ENCODE measurements at places on chromosomes 3 and 15.

DNA sequence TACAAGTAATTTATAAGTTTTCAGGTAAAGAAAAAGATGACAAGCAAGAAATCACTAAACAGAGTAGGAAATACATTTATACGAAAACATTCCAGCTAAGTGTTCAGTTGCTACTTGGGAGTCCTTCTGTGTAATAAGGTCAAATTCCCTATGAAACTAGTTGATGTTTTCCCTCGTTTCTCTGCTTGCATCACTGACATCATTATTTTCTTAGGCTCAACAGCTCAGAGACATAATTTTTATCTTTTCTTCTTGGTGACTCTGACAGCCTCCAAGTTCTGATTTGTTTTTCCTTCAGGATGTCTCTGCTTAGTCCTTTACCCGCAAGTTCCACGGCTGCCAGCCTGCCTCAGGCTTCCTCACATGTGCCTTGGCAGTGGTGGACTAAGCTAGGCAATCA is 173.6 kb downstream of the P3H2 start:
- DNase-seq = no peak

DNA sequence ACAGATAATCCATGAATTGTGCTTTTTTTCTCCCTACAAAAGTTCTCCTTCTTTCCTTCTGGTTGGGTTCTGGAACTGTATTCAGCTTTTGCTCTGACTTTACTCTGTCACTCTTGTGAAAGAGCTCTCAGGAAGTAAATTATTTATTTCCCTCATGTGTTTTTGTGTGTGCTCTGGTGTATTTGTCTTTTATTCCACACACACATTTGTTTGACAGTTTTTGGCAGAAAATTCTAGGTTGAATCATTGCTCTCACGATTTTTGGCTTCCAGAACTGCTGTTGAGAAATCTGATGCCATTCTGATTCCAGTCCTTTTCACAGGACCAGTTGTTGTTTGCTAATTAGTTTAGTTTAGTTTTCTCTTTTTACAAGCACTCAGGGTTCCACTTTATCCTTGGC is 172.8 kb downstream of the PLCH1 start:
- DNase-seq = no peak

GRCh38 chr15:27928386-27928785 is 170.7 kb downstream of the OCA2 start:
- no peak for DNase-seq

DNA sequence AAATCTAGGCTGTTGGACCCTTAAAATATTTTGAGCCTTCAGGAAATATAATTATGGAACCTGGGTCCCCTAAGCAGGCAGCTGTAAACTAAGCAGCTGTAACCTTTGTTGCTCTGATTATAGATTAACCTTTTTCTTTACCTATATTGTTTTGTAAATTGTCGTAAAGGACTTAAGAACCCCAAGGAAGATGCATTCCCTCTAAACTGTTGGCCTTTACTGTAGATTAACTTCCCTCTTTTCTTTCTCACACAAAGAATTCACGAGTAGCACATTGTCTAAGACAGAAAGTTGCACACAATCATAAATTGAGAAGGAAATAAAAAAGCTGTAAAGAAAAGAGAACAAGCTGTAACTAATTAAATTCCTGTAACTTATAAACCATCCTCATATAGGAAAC is 877.3 kb downstream of the ROBO2 start:
- DNase-seq = no peak

All from gastrocnemius medialis (tissue), 4 donors.